Activated gamma-delta T cell treated with Interleukin-2 at 50 U/mL for 16 hours (primary cell): ENCODE measurements at places on chromosomes 1 and 21.

GRCh38 chr1:94017155-94017829, 103.7 kb downstream of the ABCA4 start:
- DNase-seq: peak; percentile 41

DNA sequence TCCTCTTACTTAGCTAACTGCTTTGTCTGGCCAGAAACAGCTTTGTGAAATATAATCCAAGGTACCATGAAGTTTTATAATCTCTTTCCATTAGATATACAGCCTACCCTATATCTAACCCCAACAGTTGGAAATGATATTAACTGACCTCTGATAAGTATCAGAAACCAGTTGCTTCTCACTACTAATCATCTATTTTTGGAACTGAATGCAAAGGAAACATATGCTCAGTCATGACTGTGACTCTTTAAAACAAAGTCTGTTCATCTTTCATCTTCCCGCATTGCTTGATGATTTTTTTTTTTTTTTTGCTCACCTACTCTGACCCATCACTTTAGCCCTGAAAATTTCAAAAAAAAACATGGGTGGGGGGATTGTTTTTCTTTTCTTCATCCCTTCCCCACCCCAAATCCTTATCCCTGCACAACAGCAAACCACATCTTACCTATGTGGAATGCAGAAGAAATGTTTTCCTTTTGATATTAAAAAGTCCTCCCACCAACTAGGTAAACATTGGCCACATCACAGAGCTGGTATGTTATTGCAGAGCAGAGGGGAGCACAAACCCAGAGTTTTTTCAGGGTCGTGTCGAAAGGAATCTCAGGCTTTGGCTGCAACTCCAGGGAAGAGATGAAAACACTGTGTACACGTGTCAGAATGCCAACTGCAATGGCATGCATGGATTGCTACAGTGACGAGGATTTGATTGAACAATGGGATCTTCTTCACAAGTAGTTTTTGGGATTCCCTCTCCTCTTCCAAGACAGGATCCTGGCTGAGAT, 137.3 kb downstream of the SLC30A10 start:
- no peak for DNase-seq

DNA sequence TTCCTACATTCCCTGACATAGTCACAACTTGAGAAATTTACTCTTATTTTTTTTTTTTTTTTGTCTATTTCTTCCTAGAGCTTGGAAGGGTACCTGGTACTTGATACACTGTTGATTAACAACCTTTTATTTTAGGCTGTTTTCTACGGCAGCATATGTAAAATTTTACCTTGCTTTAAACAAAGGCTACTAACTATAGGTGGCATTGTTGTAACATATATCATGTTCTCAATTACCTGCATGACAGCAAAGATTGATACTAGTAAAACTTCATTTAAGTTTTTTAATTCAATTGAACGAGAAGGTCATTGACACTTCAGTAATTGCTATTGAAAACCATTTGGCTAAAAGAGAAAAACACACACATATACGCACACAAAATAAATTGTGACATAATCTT, 238.3 kb upstream of the ESRRG start:
- no peak for DNase-seq

DNA sequence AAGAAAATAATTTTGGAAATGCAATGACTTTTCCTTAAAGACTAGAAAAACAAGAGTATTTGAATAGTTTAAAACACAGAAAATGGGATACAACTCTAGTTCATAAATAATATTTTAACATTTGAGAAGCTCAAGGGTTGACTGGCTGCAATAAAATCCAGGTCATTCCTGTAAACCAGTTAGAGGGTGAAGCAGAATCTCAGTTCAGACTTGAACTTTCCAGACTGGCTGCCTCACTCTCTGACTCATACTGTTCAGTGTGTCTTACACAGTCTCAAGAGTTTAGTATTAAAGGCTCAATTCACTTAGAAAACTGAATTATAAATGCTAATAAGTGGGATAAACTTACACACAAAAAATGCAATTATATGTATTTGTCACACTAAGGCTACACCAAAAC, 89.9 kb downstream of the RAVER2 start:
- DNase-seq: no peak

GRCh38 chr1:28456078-28456477, 49.8 kb upstream of the RCC1 start:
- no peak for DNase-seq

DNA sequence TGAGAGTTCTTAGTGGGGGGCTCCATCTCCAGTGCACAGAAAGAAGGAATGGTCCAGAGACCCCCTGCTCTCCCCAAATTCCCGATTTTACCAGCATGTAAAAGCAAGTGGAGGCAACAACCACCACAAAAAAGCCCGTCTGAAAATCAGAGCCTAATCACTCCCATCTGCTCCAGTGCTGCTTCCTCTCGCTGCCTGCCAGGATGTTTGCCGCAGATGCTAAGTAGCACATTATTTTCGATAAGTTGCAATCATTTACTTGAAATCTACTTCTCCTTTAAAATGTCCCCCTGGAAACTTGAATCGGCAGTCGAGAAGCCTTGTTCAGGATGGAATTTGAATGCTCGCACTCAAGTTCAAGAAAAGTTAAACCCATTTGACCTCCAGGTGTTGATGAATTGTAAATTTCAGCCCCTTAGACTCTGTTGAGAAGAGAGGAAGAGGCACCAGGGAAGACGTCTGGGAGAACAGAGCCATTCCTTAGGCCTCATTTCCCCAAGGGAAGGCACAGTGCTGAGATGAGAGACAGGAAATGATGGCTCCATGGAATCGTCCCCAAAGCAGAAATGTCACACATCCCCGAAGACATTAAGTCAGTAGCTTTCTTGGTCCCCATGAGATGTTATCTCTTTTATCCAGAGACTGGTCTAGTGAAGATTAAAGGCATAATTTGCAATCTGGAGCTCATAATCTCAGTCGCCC, 221.3 kb downstream of the PBX1 start:
- DNase-seq: no peak

GRCh38 chr1:86925742-86926141, 11.3 kb downstream of the HS2ST1 start:
- DNase-seq: no peak

GRCh38 chr1:185759061-185759460, 24.9 kb downstream of the HMCN1 start:
- no peak for DNase-seq

GRCh38 chr21:32412162-32413014, at the start of gene EVA1C:
EVA1C (plus strand) TSS chr21:32412706; CDS start chr21:32412854, 148 bp downstream.
- peak; percentile 65 for DNase-seq

- no peak for DNase-seq
Measured at GRCh38 chr21:14826630-14827029, 238.2 kb downstream of the NRIP1 start.

DNA sequence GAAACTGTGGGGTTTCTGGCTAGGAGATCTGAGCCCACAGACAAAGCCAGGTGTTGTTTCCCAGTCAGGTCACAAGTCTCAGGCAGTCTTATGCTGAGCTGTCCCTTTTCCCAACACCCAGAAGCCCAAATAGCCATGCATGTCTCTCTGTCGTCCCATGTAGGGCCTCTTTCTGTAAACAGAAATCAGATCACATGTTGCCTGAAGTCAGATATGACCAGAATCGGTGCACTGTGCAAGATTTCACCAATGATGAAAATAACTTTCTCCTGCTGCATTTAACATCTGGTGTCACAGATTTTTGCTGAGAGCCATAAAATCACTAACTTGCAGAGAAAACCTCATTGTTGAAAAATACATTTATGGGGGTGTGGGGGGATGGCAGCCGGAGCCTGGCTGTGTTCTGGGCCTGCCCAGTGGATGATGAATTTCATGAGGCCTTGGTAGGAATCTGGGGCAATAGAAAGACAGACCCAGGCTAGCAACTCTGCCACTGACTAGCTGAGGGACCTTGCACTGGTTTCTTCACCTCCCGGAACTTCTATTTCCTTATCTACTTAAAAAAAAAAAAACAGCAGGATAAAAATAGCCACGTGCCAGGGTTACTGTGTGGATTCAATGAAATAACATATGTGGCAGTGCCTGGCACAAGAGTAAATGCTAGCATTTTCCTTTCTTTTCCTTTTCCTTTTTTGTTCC, 158.8 kb upstream of the NFIA start:
- no peak for DNase-seq

DNA sequence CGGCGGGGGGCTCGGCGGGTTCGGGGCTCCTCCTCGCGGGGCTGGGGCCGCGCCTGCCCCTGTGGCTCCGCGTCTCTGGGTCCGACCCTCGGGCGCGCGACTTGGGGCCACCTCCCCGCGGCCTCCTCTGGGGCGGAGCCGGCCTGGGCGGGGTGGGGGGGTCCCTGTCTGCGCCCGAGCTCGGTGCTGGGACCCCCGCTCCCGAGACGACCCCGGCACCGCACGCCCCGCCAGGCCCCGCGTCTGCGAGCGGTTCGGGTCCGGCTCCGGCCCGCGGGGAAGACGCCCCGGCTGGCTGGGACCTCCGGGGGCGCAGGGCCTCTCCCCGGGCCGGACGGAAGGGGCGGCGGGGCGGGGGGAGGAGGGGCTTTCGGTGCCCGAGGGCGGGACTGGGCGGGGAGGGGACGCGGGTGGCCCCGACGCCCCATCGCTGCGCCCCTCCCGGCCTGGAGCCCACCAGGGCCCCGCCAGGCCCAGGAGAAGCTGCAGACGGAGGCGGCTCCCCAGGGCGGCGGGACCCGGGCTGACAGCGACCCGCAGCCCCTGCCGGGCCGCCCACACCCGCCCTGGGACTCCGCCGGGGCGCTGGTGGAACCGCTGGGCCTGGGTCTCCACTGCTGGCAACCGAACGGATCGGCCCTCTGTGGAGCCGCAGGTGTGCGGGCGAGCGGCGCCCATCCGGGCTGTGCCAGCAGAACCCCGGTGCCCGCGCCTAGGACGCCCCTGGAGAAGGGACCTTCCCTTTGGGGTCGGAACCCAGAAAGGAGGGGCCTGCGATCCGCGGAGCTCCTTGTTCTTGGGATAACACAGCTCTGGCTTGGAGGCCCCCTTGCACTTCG, 610 bp downstream of the COL6A2 start:
- DNase-seq: no peak

GRCh38 chr1:246814890-246815289, 90.7 kb downstream of the SCCPDH start:
- no peak for DNase-seq

GRCh38 chr1:8560611-8561544, 243.0 kb downstream of the SLC45A1 start:
- peak; percentile 35 for DNase-seq

DNA sequence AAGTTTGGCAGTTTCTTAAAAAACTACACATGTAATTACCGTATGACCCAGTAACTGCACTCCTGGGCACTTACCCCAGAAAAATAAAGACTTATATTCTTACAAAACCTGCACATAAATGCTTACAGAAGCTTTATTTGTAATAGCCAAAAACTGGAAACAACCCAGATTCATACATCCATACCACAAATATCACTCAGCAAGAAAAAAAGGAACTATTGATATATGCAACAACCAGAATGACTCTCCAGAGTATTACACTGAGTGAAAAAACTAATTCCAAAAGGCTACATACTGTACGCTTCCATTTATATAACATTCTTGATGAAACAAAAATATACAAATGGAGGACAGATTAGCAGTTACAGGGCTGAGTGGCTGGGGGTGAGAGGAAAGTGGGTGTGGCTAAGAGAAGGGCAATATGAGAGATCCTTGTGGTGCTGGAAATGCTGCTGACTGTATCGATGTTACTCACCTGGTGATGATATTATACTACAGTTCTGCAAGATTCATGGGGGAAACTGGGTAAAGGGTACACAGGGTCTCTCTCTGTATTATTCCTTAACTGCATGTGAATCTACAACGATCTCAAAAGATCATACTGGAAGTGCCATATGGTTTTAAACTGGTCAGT, 96.0 kb upstream of the GNG4 start:
- no peak for DNase-seq

DNA sequence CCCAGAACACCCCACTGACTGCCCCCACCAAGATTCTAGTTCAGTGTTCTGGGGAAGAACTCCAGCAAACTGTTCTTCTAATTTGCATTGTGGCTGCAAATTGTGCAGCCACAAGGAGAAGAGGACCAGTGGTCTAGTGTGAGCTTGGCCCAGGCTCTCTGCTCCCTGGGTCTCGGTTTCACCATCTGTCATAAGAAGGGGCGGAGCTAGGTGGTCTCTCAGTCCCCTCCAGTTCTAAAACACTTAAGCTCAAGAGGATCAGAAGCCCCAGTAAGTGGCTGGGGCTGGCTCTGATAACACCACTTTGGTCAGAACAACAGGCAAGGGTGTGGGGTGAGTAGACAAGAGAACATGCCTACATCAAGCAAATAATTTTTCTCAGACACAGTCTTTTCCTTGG, 99.9 kb downstream of the BEND5 start:
- DNase-seq: no peak

DNA sequence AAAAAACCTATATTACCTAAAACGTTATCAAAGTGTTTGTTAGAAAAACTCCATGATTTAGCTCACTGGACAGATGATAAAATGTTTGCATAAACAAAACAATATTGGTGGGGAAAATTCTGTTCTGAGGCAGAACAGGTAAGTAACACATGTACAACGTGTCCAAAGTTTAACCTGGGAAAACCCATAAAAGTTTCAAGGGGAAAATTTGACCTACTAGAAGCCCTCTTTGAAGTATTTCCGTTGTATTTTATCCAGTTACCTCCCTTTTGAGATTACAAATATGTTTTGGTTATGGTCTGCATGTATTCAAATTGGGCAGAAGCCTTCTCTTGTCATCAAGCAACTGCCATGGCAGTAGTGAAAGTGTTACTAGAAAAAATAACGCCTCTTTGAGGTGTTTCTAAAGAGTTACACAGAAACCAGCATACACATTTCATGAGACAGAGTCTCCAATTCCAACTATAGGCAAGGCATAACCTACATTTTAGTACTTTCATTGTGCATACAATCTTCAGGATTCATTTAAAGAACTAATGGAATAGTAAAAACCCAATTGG, 58.0 kb upstream of the PDC start:
- no peak for DNase-seq
